ENCODE measurements at places on chromosomes 1 and 21. TPM values are rescaled to one million over a fixed set of nuclear protein-coding genes. Genes with fewer than 3 reads are reported as not detected.

DNA sequence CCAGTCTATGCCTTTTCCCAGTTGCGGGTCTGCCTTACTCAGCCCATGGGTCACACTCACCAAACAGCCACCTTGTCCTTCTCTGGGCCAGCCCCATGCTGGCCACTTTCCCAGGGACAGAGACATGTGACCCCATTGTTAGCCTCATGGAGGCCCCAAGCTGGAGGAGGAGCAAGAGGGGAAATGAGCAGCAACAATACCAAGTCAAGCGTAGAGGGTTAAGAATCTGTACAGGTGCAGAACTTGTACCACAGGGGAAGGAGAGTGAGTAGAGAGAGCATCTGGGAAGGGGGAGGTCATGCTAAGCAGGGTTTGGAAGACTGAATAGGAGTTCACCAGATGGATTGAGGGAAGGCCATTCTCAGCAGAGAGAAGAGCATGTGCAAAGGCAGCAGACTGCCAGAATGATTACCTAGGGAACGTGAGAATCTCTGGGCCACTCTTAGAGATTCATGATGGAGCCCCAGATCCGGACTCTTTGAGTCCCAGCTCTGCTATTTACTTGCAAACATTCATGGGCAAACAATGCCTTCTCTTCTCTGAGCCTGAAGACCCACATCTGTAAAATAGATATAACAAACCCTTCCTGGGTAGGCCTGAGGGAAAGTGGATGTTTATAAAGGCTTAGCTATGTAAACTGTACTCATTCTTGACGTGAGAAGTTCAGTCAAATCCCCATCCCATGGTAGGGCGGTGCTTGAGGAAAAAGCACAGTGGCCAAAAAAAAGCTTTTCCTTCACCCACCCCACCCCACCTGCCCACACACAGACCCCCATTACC is 2.8 kb upstream of the SLC2A1 start:
- no peak for DNase-seq

DNA sequence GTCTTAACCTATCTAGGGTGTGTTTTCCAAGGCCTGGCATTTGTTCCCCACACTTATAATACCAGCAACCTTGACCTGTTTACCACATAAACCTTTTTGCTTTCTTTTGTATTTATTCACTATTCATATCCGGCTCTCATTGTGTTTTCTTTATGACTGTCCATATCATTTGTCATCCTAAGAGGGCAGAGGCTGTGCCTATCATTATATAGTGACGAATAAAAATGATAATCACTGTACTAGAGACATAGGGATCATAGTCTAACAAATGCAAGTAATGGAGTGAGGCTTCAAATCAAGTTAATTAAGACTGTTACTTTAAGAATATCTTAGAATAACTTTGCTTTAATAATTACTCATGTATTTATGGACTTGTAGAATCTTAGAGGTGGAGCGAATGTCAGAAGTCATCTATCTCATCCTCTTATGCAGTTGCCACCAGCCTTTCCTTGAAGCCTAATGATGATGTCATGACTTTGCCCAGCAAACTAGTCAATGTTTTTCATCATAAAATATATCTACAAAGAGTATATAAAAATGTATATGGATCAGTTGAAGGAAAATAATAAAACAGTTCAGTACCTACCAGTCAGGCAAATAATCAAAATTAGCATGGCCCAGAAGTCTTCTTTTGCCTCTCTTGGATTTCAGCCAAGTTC is 4.7 kb upstream of the ETV3 start:
- DNase-seq: no peak

DNA sequence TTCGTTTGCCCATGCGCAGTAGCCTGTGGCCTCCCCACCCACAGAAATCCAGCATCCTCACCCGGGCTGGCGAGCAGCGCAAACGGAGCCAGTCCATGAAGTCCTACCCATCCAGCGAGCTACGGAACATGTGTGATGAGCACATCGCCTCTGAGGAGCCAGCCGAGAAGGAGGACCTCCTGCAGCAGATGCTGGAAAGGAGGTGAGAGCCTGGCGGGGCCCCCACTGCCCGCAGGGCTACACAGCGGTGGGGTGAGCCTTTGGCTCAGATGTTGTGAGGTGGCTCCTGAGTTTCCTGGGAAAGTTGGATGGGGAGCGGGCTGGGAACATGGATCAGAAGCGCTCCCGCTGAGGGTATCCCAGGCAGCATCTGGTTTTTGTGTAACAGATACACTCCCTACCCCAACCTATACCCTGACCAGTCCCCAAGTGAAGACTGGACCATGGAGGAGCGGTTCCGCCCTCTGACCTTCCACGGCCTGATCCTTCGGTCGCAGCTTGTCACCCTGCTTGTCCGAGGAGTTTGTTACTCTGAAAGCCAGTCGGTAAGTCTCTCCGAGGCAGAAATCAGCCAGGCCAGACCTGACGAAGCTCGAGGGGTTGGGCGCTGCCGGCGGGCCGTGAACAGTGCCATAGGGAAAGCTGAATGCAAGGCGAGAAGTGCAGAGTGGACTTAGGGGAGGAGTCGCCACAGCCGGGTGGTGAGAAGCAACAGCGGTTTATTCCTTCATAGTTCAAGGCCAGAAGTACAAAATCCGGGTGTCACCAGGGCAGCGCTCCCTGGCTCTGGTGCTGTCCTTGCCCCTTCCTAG is 10.4 kb downstream of the NPPA start:
- DNase-seq: no peak

The CR1L gene
- not detected for total RNA-seq

- DNase-seq: no peak
Observed at GRCh38 chr1:168360151-168361021, 79.7 kb downstream of the TBX19 start.

DNA sequence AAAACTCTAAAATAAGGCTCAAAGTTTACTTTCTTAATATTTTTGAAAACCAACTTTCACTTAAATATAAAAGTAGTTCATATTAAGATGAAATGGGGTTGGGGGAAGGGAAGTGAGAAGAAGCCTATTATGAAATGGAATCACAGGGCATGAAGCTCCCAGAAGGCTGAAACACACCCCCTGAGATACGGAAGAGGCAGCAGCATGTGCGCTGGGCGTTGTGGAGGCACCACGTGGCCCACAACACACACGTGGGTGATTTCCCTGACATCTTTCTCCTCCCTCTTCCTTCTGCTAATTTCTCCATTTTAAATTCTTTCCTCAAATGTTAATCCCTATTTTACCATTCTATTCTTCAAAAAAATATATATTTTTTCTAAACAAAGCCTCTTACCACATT is 35.6 kb upstream of the SEC16B start:
- no peak for DNase-seq

GRCh38 chr1:225859151-225859550 is 23.0 kb downstream of the TMEM63A start:
- no peak for DNase-seq

DNA sequence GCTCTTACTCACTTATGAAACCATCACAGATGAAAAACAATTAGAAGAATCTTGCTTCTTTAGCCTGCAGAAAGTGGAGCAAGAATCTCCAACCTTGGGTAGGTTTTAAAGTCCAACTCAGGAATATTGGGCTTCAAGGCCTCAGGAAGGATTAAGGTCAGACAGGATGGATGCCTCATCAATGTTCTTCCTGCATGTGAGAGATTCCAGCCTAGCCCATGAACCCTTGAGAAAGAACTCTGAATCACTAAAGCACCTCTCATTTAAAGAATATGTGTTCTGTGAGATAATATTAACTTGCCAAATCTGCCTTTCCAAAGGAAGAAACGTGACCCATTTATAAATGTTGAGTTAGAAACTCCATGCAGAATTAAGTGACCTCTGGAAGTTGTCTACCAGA is 345.2 kb upstream of the CAMK1G start:
- no peak for DNase-seq

The ACTL8 gene
- not detected for total RNA-seq
